HCT116 (cell line): ENCODE measurements at places on chromosomes 6 and 20. TPM values are rescaled to one million over a fixed set of nuclear protein-coding genes. Genes with fewer than 3 reads are reported as not detected.

The FOXQ1 gene
- 0.42 TPM for total RNA-seq

The PTPRK gene
- 34.2 TPM for total RNA-seq

The CAP2 gene
- 3.8 TPM for total RNA-seq

The FAM209B gene
- total RNA-seq, result not detected

The NKX2-2 gene
- total RNA-seq, result not detected

The CCR6 gene
- not detected for total RNA-seq

The CST2 gene
- not detected for total RNA-seq

The SLC35D3 gene
- not detected for total RNA-seq

DNA sequence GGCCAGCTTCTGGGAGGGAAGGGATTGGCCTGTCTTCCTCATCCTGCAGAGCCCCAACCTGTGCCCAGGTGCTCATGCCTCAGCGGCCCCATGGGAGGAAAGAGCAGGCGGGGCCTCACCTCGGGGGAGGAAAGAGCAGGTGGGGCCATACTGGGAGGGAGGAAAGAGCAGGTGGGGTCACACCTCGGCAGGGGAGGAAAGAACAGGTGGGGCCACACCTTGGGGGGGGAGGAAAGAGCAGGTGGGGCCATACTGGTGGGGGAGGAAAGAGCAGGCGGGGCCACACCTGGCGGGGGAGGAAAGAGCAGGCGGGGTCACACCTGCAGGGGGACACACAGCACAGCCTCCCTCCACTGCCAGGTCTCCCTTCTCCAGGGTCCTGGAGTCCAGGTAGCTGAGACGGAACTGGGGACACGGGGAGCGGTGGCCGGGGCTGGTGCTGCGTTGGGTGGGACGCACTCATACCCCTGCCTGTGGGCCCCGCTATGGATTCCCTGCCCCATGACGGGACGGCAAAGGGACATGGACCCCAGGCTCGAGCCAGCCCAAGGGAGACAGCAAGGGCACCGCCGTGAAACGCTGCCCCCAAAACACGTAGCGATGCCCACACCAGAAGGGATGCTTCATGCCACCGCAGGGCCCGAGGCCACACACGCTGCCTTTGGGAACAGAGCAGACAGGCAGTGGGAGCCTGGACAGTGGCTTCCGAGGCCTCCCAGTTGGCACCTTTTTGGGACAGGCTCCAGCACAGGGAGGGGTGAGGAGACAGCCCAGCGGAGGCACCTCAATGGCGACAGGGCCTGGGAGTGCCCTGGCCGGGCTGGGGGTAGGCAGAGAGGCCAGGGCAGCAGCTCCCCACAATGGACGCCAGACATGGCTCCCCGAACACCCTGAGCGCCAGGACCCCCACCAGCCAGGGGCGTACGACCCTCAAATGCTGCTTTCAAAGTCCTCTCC lies 43.3 kb upstream of the CHRNA4 start:
- no peak for DNase-seq

DNA sequence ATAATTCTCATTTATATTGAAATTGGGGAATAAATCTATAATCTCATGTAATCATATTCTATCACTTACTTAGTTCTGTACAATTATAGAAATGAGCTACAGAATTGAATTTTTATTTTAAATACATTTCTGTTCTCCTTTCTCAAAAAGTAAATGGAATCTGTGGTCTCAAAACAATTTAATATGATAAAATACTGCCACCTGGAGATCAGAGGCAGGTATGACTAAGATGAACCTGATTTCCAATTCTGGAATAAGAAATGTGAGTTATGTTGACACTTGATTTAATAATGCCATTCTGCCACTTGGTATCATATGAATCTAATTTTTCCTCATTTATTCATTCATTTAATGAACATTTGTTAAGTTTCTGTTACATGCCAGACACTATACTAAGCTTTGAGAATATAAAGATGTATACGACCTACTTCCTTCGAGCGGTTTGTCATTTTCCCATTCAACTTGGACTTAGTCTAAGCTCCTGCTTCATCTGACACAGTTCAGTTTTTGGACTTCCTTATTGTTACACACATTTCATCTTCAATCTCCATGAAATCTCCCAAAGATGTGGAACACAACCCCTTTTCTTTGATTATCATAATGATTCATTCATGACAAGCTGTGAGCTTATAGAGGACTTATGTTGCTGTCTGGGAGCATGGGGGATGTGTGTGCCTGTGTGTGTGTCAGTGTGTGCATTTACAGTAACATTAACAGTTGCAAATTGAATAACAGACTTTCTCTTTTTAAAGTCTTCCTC lies 7.5 kb upstream of the CCDC28A start:
- peak; percentile 29 for DNase-seq

DNA sequence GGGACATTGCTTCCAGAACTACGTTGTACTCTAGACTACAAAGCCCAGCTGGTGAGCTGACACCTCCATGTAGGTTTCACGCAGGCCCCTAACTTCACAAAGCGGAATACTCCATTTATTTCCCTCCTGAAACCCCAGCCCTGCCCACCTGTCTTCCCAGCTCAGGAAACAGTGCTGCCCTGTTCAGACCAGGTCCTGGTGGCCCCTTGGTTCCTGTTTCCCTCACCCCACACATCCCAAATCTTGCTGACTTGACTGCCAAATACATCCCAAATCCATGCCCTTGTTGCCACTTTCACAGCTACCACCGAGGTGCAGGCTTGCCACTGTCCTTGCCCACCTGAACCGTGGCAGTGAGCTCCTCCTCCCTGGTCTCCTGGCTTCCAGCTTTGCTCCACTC lies 113.1 kb upstream of the PTPN1 start:
- DNase-seq, result no peak

- DNase-seq, result no peak
Measured at GRCh38 chr6:146950351-146950835, 253.8 kb upstream of the STXBP5 start.

DNA sequence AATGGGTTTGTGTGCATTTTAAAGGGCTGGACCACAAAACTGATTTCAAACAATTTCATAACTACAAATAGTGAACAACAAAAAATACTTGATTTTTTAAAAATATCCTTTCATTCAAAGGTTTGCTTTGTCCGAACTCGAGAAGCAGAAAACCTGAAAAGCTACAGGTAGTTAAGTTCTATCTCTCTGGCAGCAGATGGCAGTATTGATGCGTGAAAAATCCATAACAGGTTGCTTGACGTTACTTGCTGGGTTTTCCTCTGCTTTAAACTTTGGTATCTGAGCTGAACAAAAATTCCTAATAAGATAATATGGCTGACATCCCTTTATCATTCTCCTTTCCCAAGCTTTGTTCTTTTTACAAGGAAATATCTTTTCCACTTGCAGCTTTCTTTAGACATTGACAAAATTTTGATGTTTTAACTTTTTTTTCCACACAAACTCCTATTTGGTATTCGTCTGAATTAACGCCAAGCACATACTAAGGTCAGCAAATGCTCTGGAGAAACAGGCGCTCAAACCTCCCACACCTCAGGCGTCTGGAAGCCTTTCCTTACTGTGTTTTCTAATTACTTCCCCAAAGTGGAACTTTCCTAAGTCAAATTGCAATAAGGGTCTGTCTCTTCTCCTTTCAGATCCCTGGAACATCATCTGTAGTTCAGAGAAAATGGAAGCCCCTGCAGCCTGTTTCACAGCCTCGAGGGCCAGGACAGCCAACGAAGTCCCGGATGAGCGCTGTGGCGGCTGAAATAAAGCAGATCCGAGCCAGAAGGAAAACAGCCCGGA lies 50.3 kb upstream of the GFRAL start:
- peak; percentile 58 for DNase-seq

- DNase-seq, result no peak
Measured at GRCh38 chr20:51220293-51220706, 197.4 kb upstream of the KCNG1 start.

DNA sequence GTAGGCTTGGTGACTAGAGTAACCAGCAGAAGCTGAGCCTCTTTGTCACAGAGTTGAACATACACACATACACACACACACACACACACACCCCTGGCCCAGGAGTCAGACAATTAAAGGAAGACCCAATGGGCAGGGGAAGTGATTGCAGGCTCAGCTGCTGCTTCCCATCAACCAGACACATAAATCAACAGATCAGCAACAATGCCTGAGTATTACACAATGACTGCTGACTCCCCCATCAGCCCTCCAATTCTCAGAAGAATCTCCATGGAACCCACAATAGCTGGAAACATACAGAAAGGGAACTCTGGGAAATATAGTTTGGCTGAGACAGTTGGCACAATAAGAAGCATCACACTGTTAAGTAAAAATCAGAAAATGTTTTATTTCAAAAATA lies 270.4 kb upstream of the PLCB4 start:
- no peak for DNase-seq

DNA sequence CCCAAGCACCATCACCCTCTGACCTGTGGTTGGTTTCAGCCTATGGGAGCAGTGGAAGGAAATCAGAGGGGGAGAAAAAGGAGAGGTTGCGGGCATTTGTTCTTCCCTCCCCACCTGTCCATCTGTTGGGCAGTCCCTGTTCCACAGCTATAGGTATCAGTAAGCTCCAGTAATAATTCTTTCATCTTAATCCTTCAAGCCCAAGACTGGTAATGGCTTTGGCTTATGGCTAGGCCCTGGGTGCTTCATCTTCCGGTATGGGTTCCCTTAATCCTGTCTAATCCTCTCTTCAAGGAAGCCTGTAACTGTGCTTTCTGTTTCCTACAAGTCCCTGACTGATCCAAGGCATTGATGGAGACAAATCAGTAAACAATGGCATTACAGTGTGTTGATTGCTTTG lies 42.2 kb upstream of the STK35 start:
- DNase-seq, result no peak

- DNase-seq, result no peak
Measured at GRCh38 chr20:49663112-49663511, 50.6 kb downstream of the B4GALT5 start.

- no peak for DNase-seq
Measured at GRCh38 chr6:75272145-75272840, 12.3 kb downstream of the TMEM30A start.

- DNase-seq, result no peak
Measured at GRCh38 chr20:52965380-52965779, 6.8 kb upstream of the TSHZ2 start.

GRCh38 chr20:5776077-5776476 lies 25.9 kb downstream of the SHLD1 start:
- DNase-seq, result no peak
